Stimulated activated CD8-positive, alpha-beta memory T cell treated with anti-CD3 and anti-CD28 coated beads, Interleukin-2, amount 100 ng/mL, for 1 hour (primary cell): ENCODE measurements at places on chromosomes 7 and 10.

GRCh38 chr10:61781969-61782403 is 119.3 kb downstream of the CABCOCO1 start:
- DNase-seq: no peak

- DNase-seq: no peak
These were observed 83.2 kb downstream of the HECTD2 start for GRCh38 chr10:91493313-91493712.

DNA sequence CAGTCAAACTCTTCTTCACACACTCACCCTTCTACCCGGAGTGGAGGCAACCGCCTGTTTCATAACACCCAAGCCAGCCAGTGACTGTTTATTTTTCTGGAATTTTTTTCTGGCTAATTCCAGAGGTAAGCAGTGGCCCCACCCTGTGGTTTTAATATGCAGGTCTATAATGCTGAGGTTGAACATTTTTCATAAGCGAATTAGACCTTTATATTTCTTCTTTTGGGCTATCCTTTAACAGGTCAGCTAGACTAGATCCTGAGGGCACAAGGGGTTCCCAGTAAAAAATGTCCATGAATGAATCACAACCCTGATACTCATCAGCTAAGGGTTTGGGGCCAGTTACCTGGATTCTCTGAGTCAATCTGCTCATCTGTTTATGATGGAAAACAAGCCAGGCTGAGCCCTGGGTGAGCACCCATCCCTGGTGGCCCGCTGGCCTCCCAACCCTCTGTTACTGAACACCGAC is 76.2 kb downstream of the GRB10 start:
- DNase-seq: no peak

DNA sequence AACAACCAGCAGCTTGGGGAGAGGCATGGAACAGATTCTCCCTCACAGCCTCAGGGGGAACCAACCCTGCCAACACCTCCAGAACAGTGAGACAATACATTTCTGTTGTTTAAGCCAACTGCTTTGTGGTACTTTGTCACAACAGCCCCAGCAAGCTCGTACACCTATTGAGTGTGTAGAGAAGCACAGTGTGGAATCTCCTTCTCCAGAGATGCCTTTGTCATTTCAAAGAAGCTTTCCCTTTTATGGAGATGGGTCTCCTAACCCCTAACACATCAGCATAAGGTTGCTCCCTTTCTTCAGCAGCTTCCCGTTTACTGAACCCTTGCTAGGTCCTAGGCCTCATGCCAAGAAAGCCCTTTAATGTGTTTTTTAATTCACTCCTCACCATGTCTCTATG is 60.7 kb upstream of the AGK start:
- no peak for DNase-seq

DNA sequence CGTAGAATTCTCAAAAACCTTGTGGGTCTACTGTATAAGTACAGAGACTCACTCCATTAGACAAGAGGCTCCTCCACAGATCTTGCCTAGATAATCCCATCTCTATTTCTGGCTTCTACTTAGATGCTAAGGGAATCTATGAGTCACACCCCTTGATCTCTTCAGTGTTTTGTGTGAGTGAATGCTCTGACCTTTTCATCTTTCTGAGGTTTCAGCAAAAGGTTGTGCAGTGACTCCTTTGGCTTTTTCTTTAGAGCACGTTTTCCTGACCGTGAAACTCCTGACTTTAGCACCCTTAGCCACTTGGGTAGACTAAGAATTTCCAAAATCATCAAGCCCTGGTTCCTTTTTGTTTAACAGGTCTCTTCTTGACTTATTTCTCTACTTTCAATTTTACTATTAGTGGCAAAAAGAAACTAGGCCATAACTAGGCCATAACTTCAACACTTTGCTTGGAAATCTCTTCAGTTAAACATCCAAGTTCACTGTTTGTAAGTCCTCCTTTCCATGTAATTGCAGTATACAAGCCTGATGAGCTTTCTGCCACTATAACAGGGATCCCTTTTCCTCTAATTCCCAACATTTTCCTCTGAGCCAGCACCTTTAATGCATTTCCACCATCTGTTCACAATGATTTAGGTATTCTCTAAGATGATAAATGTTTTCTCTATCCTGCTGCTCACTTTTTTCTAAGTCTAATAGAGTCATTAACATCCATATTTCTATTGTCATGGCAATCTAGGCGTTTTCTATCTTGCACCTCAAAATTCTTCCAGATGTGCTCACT is 19.4 kb downstream of the COPG2 start:
- DNase-seq: no peak

- no peak for DNase-seq
These were observed 308.2 kb downstream of the AUTS2 start for GRCh38 chr7:69906283-69906995.

DNA sequence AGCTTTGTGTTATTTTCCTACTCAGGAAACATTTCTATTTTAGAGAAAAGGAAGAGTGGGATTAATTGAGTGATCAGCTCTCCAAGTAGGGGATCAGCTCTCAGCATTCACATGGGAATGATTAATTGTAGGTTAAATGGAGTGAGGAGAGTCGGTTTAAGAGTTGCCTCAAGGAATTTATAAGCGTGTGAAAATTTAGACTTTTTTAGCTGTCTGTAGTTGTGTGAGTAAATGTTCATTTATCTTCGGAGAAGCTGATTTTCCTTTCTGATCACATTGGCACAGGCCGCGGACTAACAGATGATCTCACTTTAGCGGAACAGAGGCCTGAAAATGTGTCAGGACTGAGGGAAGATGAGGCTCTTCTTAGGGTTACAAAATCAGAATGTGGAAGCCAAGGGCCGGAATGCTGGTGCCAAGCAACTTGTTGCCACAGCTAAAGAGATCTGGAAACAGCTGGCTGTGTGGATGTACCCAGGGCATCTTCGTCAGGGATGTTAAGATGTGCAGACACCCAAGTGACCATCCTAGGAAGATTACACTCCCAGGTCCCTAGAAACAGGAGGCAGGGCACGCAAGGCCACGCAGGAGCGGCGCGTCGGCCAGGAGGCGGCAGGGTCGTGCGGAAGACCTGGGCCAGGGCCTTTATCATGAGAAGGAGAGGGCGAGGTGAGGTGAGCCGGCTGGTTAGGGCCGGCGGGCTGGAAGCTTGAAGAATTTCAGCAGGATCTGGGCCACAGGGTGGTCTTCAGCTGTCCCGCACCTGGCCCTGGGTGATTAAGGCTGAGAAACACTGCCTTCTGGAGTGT is 35.1 kb upstream of the TTYH3 start:
- DNase-seq: no peak

DNA sequence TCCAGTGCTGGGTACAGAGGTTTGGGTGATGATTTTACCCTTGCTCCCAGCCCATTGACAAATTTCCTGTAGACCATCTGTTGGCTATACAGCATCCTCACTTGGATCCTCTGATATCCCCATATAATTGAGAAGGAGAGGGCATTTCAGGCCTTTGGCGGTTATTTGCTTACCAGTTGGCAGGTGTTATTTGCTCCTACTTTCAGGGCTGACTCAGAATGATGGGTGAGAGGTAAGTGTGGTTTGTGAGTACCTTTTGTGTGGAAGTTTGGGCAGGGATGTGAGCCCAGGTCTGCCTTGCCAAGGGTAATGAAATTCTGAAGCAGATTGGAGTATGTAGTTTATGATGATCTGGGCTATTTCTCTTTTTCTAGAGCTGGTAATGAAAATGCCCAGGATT is 93.6 kb downstream of the LRMDA start:
- no peak for DNase-seq

DNA sequence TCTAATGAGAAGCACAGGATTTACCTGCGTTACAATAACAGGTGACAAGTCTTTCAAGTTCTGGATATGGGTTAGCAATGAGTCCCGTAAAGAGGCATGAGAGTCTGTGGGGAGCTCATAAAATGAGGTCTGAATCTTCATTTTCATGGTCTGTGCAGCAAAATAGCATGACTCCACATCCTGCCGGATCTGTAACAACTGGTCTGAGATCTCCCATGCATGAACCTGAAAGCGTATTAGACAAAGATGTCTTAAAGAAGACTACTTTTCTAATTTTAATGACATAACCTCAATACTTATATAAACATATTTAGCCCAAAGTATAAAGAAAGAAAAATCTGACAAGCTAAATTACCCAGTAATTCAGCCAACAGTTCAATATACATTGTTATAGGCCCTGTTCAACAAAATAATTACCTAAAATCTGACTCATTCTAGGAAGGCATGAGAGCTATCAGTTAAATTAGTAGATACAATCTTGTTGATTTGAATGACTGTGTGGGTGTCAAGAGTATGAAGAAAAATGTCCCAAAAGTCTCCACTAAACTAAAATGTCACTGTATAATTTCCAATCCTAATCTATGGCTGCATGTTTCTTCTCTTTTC is 36.9 kb downstream of the TNPO3 start:
- DNase-seq: no peak

GRCh38 chr10:128898916-128899195 is 568.2 kb upstream of the MGMT start:
- no peak for DNase-seq

DNA sequence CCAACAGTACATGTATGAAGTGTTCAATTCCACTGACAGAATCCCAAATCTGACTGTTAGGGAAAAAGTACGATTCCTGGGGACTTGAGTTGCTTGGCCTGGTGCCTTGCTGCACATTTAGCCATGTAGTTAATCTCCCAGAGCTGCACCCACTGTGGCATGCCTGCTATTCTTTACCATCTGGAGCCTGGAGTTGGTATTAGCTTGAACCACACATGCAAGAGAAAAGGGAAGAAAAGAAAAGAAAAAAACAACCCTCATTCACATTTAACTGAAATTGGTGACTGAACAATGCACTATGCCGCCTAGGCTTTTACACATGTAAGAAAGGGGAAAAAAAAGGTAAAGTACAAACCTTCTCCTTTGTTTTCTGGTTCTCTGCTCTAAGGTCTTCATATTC is 26.1 kb downstream of the SHTN1 start:
- DNase-seq: no peak

- no peak for DNase-seq
These were observed 15.0 kb downstream of the MIOS start for GRCh38 chr7:7581531-7582179.
